AG08396 (cell line): ENCODE measurements at places on chromosomes 3 and 15.

DNA sequence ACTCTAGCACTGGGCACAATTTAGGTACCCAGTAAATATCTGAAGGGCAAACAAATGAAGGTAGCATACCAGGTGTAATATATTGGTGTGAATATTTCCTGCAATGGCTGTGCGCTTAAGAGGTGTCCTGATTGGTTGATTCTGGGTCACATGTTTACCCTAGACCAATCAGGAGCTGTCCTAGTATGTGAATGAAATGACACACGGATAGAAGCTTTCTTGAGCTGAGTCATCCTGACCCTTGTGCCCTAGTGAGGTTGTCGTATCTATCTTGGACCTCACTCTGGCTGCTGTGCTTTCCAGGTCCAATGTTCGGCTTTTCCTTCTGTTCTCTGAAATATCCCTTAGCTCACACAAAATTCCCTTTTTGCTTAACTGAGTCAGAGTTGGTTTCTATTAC is 58.1 kb upstream of the FOXP1 start:
- peak; percentile 14 for DNase-seq

DNA sequence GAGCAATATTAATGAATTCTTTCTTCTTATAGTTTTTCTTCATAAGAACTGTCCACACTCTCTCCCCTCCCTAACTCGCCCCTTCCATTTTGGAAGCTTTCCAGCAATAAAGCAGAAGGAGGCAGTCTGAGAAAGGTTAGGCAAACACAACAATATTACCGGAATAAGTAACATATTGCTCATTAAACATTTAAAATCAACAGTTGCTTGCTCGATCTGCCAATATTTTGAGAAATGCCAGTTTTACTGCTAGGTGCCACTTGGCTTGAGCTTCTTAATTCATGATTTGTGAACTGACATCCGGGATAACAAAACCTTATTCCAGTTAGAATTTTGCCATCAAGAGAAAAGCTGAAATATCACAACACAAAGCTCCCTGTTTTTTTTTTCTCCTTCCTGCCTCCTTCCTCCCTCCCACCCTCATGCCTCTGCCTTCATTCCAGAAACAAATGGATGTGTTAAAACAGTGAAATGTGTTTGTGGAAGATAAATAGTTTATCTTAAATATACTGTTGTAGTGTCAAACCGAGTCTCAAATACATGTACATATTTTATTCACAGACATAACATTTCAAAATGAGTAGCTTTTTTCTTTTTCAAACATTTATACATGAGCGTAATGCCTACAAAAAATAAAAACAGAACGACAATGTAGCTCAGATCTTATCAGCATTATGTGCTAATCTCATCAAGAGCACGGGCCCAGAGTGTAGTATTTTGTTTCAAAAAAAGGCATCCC is 253.7 kb downstream of the GAP43 start:
- no peak for DNase-seq

DNA sequence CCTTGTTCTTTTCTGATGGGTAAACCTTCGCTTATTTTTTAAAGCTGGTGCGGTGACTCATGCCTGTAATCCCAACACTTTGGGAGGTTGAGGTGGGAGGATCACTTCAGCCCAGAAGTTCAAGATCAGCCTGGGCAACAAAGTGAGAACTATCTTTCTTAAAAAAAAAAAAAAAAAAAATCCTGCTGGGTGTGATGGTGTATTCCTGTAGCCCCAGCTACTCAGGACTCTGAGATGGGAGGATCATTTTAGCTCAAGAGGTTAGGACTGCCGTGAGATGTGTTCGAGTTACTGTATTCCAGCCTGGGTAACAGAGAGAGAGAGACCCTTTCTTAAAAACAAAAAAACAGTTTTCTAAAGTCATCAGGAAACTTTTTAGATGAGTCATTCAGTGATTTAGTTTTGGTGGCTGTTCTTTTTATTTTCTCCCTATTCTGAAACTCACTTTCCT is 37.7 kb downstream of the SLMAP start:
- DNase-seq = no peak

GRCh38 chr15:30924353-30924752 is 20.6 kb downstream of the FAN1 start:
- peak; percentile 50 for DNase-seq

- DNase-seq = no peak
Measured at GRCh38 chr3:192170031-192170430, 557.3 kb downstream of the FGF12 start.

- DNase-seq = no peak
Measured at GRCh38 chr15:60411774-60412425, 14.1 kb upstream of the ANXA2 start.

DNA sequence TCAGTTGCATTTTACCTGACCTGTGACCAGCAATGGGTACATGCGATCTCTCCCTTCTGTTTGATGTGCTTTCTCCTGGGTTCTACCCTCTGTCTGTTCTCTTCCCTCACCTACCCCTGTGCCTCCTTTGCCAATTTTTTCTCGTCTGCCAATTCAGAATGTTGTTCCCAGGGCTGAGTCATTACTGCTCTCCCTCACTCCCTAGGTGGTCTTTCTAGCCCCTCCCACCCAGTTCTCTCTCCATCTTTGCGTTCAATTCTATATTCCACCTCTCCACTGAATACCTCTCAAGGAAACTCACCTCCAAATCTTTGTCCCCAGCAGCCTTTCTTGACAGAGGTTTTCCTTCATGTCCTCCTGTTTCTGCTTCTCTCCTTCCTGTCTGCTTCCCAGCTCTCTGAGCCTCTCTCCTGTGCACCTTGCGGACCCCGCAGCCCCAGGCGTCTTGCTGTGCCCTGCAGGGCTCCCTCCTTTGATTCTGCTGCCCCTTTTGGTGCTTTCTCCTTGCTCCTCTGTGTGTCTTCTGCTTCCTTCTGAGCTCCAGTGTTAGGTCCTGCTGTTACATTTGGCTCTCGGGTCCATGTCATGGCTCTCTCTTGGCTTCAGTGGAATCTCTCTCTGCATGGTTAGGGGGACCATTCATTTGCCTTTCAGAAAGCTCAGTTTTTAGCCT is 398.2 kb upstream of the TPM1 start:
- no peak for DNase-seq

- DNase-seq = no peak
Measured at GRCh38 chr3:68403741-68404140, 528.6 kb downstream of the TAFA4 start.

DNA sequence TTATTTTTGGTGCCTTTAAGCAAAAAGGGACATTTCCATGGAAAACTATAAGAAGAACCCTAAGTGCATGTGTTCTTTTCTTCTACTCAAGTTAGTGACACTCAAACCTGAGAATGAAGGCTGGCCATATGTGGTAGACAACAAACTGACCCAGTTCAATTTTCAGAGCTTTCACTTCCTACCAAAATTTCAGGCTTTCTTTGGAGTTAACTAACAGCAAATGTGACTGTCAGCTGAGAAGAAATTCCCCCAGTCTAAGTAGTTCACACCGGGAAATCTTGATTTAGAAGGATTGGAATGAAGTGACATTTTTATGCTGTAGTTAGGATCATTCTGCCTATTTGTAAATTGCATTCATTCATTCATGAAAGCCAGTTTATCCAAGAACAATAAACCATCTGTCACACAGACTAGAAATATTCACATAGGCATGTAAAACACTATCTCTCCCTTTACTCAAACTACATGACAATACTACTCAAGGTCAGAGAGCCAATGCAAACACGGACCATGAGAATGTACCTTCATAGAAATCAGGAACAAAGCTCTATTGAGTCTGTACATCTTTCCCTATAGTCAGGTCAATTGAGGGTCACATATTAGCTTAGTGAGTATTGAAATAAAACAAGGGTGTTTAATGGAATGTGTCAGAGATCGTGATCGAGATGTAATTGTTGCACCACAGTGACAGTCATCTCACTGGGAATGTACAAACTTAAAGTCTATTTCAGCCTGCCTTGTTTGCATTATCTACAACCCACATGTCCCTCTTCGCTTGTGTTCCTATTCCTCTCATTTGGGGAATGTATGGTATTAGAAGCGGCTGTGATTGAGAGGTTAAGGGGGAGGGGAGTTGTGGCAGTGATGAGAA is 113.8 kb upstream of the TGFBR2 start:
- no peak for DNase-seq

DNA sequence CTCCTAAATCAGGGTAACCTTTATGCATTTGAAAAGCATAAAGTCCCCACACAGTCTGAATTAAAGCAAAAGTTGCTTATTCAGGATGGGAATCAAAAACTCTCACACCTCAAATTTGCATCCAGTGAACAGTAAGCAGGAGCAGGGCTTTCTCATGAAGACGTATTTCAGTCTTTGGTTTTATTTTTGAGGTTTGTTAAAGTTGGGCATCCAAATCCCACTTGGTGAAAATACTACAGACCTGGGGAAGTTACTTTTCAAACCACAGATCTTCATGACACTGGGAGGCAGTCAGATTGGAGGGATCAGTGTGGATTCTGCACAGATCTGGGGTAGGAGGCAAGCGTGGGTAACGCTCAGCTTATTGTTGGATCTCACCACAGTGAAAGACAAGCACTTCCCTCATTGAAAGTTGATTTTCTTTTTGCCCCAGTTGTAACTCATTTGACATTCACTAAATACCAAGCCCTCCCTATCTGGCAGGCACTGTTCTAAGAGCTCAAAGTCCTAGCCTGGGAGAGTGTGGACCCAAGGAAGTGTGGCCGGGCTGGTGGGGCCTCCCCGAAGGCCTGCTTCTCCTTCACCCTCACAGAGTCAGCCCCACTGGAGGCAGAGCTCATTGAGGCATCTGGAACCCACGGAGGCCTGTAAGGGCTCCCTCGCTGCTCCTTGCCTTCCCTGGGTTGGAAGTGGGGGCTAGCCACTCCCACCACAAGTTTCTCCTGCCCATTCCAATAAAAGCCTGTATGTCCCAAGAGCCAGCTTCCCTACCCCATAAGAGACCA is 783 bp upstream of the ISG20 start:
- no peak for DNase-seq

- no peak for DNase-seq
Measured at GRCh38 chr3:62898530-62899496, 23.6 kb upstream of the CADPS start.

GRCh38 chr15:62488387-62488786 is 323.3 kb upstream of the C2CD4B start:
- no peak for DNase-seq

DNA sequence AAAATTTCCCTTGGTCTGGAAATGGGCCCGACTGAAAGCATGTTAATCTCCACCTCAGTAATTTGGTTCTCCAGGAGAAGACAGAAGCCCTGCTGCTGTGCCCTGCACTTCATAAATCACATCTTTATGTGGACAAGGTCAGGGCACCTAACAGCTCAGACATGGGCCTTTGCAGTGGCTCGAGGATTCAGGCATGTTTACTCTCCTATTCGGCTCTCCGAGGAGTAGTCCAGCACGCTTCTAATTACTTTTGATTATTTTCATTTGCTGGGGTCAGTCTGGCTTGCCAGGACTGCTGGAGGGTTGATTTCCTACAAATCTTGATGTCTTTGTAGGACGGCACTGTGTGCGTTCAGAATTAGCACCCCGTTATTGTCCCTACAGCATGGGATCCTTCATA is 511.2 kb downstream of the MECOM start:
- DNase-seq = no peak

DNA sequence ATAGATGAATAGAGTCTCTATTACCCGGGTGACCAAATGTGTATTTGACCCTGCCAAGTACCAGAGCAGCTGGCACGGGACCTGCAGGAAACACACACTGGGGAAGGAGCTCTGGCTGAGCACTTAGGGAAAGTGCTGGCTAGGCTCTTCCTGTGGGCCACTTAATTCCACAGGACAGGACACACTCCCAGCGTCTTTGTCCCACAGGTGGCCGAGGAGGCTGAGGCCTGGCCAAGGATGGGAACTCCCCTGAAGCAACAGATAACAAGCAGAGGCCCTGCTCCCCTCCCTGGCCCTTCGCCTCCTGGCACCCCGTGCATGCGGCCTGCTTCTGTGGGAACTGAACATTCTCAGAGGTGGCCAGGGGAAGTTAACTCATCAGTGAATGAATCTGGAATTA is 180.8 kb downstream of the ATP10A start:
- no peak for DNase-seq
